ENCODE measurements at places on chromosomes 1 and 21.

DNA sequence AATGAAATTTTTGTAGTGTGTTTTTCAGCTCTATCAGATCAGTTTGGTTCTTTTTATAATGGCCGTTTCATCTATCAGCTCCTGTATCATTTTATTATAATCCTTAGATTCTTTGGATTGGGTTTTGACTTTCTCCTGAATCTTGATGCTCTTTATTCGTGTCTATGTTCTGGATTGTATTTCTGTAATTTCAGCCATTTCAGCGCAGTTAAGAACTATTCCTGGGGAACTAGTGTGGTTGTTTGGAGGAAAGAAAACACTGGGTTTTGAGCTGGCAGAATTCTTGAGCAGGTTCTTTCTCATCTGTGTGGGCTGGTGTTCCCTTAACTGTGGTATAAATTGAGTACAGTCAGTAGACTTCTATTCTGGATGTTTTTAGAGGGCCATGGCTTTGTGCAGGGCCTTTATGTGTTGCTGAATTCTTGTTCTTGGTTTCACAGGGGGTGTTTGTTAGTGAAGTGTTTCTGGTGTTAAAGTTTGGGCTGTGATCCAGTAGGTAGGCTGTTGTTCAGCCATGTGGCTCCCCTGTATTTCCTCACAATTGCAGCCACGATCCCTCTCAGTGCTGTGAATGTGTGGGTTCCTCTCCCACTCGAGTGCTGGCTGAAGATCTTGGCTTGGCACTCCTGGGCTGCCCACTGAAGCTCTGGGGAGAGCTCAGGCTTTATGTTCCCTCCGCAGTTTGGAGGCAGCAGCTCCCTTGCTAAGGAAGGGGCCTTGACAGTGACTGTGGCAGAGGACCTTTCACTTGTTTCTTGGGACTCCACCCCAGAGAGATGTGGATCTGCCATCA lies 56.0 kb upstream of the CCDC190 start:
- no peak for DNase-seq

GRCh38 chr1:172663732-172664131 lies 4.8 kb downstream of the FASLG start:
- no peak for DNase-seq

GRCh38 chr1:103372866-103373265 lies 152.6 kb upstream of the RNPC3 start:
- no peak for DNase-seq

- no peak for DNase-seq
Measured at GRCh38 chr1:146021622-146022402, at the start of gene HJV. HJV (minus strand) TSS chr1:146021735; CDS start chr1:146020231, 1,504 bp downstream.

DNA sequence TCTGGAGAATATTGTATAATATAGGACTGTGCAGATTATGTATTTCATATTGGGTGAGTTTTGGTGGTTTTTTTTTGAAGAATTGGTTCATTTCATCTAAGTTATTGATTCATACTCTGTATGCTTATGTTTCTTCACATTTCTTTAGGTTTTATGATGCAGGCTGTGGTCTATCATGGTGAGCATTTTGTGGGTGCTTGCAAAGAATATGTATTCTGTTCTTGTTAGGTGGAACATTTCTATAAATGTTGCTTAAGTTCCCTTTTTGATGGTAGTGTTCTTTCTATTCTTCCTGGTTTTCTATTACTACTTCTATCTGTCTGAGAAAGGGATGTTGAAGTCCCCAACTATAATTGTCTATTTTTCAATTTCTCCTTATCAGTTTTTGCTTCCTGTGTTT lies 42.6 kb downstream of the PKN2 start:
- DNase-seq, result no peak

Data from HS-5 (cell line).